ENCODE measurements at places on chromosomes 1 and 21.
A peak's percentile ranks its signal among the peaks of the same experiment; 100 is the strongest.

GRCh38 chr1:93471911-93472310, 24.0 kb downstream of the FNBP1L start:
- no peak for DNase-seq

DNA sequence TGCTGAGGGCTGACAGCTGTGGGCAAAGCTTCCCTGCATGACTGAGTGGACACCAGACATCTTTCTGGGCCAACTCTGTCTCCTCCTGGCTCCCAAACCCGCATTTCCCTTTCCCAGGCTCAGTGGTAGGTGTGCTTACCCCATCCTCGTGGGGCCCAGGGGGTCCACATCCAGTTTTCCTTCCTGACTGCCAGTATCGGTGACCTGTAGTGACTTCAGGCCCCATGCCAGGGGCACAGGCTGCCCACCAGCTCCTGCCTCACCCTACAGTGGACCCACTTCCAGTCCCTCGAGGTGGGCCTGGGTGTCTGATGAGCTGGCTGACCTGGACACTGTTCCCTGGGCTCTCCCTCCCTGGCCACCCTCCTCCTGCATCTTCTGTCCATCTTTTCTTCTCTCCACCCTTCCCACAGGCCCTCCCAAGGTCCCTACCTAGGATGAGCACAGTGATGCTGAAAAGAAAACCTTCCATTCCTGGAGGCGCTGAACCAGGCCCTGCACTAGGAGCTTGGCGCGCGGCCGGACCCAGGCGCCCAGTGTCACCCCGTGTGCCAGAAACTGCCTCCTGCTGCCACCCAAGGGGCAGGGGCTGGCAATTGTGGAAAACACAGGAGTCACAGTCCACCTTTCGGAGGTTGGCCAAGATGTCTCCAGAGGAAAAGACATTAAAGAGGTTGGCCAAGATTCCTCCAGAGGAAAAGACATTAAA, 67.1 kb downstream of the RUNX3 start:
- no peak for DNase-seq

GRCh38 chr1:185860311-185860710, 126.1 kb downstream of the HMCN1 start:
- DNase-seq: no peak

- no peak for DNase-seq
Observed at GRCh38 chr1:227899820-227900449, 47.8 kb downstream of the WNT9A start.

- DNase-seq: no peak
Observed at GRCh38 chr1:86621286-86621685, 74.4 kb downstream of the CLCA4 start.

DNA sequence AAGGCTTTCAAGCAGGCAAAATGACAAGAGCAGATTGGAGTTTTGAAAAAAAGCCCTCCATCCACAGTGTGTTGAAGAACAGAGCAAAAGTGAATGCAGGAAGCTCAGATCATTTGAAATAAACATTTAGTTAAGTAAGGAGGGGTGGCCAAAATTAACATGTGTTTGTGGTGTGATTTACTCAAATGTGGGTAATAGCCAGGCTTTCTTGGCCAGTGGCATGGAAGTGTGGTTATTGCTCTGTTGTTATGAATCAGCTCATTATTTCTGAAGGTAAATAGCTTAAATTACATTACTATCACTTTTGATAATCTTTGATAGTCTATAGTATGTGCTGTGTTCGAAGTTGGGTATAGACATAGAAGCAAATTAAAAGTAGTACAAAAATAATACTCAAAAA, 485.9 kb downstream of the LMO4 start:
- DNase-seq: no peak

GRCh38 chr1:9004700-9005394, 21.4 kb downstream of the SLC2A7 start:
- DNase-seq: peak; percentile 82

- no peak for DNase-seq
Observed at GRCh38 chr1:28663871-28664470, 4.6 kb upstream of the GMEB1 start.

DNA sequence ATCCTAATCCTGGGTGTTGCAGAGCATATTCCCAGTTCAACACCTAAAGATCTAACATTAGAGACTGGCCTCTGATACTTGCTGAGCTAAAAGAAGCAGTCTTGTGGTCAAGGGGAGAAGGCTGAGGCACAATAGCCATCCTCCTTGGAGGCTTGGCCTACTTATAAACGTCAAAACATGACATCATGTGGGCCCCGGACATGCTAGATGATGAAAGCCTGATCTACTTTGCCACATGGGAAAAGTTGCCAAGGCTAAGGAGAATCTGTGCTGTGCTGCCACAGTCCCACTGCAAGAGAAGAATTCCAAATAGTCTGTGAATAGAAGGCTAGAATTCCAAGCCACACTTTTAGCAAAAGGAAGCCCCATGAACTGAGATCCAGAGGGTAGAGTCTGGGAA, 43.9 kb upstream of the SAMD13 start:
- no peak for DNase-seq

GRCh38 chr1:91374086-91374485, 30.6 kb downstream of the HFM1 start:
- DNase-seq: no peak

DNA sequence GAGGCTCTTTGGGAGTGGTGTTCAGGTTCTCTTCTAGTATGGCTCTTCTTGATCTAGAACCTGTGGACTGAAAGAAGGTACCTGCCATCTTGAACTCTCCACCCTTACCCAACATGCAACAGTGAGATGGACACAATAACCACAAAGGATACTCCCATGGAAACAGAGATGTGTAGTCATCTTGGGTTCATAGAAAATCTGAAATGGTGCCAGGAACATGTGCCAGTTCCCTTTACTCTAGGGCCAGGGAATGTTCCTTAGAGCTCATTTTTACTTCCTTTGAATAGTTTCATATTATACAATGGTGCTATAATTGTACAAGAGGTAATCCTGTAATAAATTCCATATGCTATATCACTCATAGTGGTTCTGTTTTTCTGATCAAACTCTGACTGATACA, 13.2 kb upstream of the SCYL3 start:
- DNase-seq: no peak

- peak; percentile 88 for DNase-seq
Observed at GRCh38 chr1:244353551-244354091, 98.1 kb downstream of the ADSS2 start.

GRCh38 chr1:110585481-110585880, 20.7 kb downstream of the KCNA2 start:
- no peak for DNase-seq

GRCh38 chr1:38213646-38214434, 167.2 kb upstream of the POU3F1 start:
- no peak for DNase-seq

- DNase-seq: no peak
Observed at GRCh38 chr21:45791562-45792418, 148.3 kb downstream of the PCBP3 start.

- DNase-seq: no peak
Observed at GRCh38 chr1:20604678-20605077, 15.8 kb downstream of the CDA start.

DNA sequence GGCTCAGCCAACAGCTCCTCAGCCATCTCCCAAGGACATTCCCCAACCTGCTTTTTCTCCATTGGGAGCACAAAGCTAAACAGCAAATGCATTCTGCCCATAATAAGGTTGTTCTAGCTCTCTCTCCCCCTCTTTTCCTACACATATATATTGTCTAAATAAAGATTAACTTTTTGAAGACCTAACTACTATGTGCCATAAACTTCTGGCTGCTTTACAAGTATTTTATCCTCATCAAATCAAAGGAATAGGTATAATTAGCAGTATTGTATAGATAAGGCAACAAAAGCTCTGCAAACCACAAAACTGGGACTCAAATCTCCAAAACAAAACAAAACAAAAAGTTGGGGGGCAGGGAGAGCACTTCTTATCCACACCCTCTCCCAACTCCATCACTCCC, 43.4 kb downstream of the TGFBR3 start:
- DNase-seq: no peak

- peak; percentile 53 for DNase-seq
Observed at GRCh38 chr1:228037401-228038386, 30.9 kb downstream of the WNT3A start.

DNA sequence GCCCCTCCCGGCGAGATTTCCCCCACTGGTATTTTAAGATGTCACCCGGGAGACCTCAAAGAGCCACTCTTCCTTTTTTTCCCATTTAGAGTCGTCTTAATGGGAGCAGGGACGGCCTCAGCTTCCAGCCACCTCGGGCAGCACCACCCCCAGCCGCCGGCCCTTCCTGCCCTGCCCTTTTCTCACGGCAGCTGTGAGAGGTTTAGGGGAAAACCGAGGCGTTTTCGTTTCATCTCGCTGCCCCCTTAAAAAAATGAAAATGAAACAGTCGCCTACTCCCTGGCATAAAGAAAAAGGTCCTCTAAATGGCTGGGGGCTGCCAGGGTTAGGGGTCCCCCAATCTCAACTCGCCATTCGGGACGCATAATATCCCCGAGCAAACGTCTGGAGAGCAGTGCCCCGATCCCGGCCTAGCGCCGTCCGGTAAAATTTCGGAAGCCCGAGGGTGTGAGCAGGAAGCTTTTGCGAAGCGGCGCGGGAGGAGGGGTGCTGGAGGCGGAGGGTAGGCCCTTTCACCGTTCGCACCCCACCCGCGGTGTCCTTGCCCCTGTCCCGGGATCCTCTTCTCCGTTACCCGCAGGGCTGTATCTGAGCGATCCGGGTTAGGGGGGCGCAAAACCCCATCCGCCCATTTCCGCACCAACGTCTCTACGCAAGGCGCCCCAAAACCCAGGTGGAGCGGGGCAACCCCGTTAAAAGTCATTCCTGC, 1.2 kb downstream of the RUNX3 start:
- DNase-seq: peak; percentile 59

GRCh38 chr21:30320215-30320614, at the start of gene KRTAP26-1:
KRTAP26-1 (minus strand) TSS chr21:30320315; CDS start chr21:30320035, 280 bp downstream.
- DNase-seq: no peak

DNA sequence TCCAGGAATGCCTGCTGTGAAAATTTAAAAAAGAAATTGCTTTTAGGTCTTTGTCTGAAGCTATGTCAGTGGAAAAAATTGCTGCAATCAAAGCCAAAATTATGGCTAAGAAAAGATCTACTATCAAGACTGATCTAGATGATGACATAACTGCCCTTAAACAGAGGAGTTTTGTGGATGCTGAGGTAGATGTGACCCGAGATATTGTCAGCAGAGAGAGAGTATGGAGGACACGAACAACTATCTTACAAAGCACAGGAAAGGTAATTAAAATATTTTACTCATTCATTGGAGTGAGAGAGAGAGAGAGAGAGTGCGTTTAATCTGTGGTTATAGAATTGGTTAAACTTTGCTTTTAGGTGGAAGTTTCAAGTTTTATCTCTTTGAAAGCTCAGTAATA, 20.0 kb downstream of the CDC73 start:
- peak; percentile 36 for DNase-seq

GRCh38 chr1:241007668-241008067, 349.3 kb downstream of the RGS7 start:
- no peak for DNase-seq

- no peak for DNase-seq
Observed at GRCh38 chr1:228259951-228260350, 52.1 kb downstream of the OBSCN start.

DNA sequence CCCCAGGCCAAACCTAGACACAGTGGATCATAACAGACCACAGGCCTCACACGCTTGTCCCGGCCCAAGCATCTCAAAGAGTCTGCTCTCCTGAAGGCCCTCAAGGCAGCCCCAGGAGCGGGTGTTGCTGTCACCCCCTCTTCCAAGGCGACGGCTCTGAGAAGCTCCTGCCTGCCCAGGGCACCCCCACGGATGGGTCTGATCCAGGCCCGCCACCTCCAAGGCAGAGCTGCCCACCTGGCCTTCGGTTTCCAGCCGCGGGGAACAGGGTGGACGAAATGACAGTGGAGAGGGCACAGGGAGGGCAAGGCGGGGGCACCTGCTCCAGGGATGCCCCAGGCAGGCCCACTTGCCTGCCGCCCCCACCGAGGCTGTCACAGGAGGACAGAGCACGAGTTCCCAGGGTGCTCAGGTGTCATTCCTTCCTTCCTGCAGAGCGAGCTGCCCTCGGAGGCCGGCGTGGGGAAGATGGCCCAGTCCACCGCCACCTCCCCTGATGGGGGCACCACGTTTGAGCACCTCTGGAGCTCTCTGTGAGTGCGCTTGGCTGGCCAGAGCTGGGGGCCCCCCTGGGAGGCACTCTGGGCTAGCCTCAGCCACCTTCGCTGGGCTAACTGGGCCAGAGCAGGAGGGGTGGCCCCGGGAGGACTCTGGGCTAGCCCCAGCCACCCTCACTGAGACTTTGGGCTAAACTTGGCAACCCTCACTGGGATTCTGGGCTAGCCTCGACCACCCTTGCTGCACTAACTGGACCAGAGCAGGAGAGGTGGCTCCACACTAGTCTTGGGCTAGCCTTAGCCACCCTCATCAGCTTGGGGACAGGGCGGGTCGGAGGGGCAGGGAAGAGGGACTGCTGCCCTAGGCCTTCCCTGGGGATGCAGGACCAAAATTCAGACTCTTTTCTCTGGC, 29.8 kb downstream of the TP73 start:
- no peak for DNase-seq

- DNase-seq: peak; percentile 36
Observed at GRCh38 chr1:46131712-46132528, 509 bp downstream of the PIK3R3 start.

- DNase-seq: no peak
Observed at GRCh38 chr1:75293270-75293669, 159.1 kb downstream of the LHX8 start.

GRCh38 chr1:195851804-195852203, 756.4 kb downstream of the KCNT2 start:
- no peak for DNase-seq

GRCh38 chr1:168019407-168019806, 82.5 kb upstream of the MPC2 start:
- DNase-seq: no peak

DNA sequence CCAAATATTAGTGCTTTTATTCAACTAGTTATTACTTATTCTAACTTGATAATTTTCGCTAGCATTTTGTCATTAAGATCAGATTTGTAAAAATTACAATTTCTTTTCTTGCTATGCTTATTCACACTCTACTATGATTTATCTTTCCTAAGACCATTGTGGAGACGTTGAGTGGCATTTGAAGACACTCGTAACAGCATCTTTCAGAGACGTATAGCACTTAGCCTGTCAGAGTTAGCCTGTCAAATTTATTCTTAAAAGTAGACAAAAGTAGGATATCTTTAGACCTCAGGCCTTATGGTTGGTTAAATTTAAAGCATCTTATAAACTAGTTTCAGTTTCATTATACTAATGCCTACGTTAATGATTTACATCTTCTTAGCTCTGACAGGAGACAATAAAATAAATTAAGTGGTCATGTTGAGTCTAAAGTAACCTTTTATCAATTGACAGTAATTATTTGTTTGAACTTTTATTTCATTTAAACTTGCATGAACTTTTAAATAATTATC, 1410.1 kb downstream of the MRPL39 start:
- no peak for DNase-seq

- DNase-seq: no peak
Observed at GRCh38 chr1:198264282-198264681, 107.5 kb downstream of the NEK7 start.

- DNase-seq: peak; percentile 84
Observed at GRCh38 chr1:226674892-226675714, 64.0 kb downstream of the ITPKB start.

- no peak for DNase-seq
Observed at GRCh38 chr21:42654179-42654912, 925 bp downstream of the PDE9A start.

GRCh38 chr1:13617773-13618172, 34.1 kb downstream of the PDPN start:
- DNase-seq: no peak

GRCh38 chr21:45987121-45987711, 5.6 kb downstream of the COL6A1 start:
- no peak for DNase-seq
